ENCODE measurements at places on chromosomes 7 and 10. TPM values are rescaled to one million over a fixed set of nuclear protein-coding genes. Genes with fewer than 3 reads are reported as not detected.

- no peaks in the 10 kb centered on the region for H3K27me3 ChIP-seq
- no peaks in the 10 kb centered on the region for H3K4me1 ChIP-seq
- no peak overlapping the region for H3K27ac ChIP-seq
- DNase-seq, result no peak
- H3K4me3 ChIP-seq, result no peak overlapping the region
- peaks cover 3% of the 10 kb centered on the region for H3K36me3 ChIP-seq
Measured at GRCh38 chr10:31697271-31698180, 231.1 kb downstream of the ARHGAP12 start.

DNA sequence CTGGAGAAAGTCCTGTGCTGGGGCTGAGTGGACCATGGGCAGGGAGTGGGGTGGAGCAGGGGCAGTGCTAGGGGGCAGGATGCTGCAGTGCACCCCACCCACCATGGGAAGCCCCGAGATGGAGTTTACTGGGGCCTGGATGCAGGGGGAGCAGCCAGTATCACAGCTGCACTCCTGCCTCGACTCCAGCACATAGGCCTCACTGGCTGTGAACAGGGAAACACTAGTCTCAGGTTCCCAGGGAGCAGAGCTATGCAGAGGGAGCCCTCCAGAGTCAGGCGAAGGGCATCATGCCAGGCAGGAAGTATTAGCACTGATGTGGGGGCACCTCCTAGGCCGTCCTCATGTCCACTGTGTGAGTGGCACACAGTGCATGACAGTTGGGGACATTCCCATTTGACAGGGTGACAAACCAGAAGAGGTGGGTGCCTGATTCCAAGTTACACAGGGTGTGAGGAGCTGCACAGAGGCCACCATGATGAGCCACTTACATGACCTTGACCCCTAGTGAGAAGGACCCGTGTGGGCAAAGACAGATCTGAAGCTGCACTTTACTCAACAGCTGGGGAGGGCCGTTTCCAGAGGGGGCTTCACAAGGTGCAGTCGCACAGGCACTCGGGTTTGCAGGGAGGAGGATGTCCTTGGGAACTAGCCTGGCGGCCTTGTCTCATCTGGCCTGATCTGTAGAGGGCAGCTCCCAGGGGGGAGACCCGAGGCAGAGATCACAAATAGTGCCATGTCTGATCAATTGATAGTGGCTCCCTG, 69.9 kb upstream of the LRRC4 start:
- peak overlapping the region; percentile 47 for H3K27ac ChIP-seq
- H3K27me3 ChIP-seq, result no peaks in the 10 kb centered on the region
- peaks cover 39% of the 10 kb centered on the region for H3K4me1 ChIP-seq
- no peak for DNase-seq
- H3K4me3 ChIP-seq, result no peak overlapping the region

DNA sequence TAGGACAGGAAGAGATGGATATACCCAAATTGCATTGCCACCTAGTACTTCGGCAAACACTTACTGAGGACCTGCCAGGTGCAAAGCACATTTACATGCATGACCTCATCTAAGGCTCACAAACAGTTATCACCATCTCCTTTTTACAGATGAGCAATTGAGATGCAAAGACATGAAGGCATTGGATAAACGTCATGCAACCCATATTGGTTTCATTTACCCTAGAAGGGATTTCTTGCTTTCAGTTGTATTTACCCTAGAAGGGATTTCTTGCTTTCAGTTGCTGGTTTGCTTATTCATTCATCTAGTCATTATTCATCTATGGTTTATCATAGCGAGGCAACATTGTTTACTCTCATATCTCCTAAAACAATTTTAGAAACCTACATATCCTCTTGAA, 52.2 kb downstream of the STEAP1B start:
- H3K4me1 ChIP-seq, result peaks cover 14% of the 10 kb centered on the region
- H3K27me3 ChIP-seq, result peaks cover 30% of the 10 kb centered on the region
- no peak overlapping the region for H3K4me3 ChIP-seq
- no peaks in the 10 kb centered on the region for H3K36me3 ChIP-seq

GRCh38 chr10:32927750-32928149, 30.3 kb downstream of the ITGB1 start:
- no peak for DNase-seq
- H3K27ac ChIP-seq, result no peak overlapping the region
- peaks cover 34% of the 10 kb centered on the region for H3K36me3 ChIP-seq
- H3K4me1 ChIP-seq, result peaks cover 15% of the 10 kb centered on the region
- H3K27me3 ChIP-seq, result no peaks in the 10 kb centered on the region

Gene SFRP4
- total RNA-seq, result not detected

GRCh38 chr7:151700586-151701165, 176.2 kb downstream of the PRKAG2 start:
- H3K4me1 ChIP-seq, result peaks cover 2% of the 10 kb centered on the region
- H3K4me3 ChIP-seq, result no peak overlapping the region
- H3K27me3 ChIP-seq, result no peaks in the 10 kb centered on the region
- DNase-seq, result no peak

Gene LBX1
- total RNA-seq, result not detected

DNA sequence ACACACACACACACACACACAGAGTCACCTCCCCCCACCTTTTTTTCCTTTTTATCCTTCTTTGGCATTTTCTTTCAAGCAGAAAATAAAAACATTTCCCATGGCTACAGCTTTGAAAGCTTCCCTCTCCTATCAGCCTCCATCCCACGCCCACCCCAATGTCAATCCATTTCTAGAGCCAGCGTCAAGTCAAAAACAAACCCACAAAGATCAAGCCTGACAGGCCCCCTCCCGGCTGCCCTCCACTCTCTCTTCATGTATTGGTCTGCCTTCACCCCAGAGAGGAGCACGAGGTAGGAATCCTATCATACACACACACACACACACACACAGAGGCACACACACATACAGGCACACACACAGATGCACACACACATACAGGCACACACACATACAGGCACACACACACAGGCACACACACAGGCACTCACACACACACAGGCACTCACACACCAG, 8.0 kb upstream of the TNRC18 start:
- H3K4me1 ChIP-seq, result peaks cover 21% of the 10 kb centered on the region
- no peak overlapping the region for H3K4me3 ChIP-seq

DNA sequence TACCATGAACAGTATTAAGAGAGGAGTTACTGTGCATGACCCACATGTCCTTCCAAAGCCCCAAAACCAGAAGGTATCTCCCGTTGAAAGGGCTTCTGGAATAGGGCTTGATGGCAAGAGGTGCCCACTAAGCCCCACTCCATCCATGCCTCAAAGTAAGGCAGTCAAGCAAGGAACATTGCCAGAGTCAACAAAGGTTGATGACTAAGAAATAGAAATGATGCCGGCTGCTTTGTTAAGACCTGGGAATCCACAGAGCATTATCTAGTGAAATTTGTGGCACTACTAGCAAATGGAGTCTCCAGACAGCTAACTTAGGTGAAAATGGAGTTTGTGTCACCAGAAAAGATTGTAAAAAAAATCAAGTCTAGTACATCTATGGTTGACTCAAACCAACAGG, 6.2 kb downstream of the SFR1 start:
- peaks cover 11% of the 10 kb centered on the region for H3K27me3 ChIP-seq
- DNase-seq, result no peak
- no peak overlapping the region for H3K4me3 ChIP-seq

Gene OR2F2
- not detected for total RNA-seq

Gene TBX20
- total RNA-seq, result not detected

GRCh38 chr10:72605122-72605521, 20.8 kb downstream of the MICU1 start:
- H3K4me3 ChIP-seq, result no peak overlapping the region
- no peaks in the 10 kb centered on the region for H3K4me1 ChIP-seq
- H3K36me3 ChIP-seq, result peaks cover 2% of the 10 kb centered on the region
- DNase-seq, result no peak
- H3K27ac ChIP-seq, result no peak overlapping the region
- no peaks in the 10 kb centered on the region for H3K27me3 ChIP-seq

DNA sequence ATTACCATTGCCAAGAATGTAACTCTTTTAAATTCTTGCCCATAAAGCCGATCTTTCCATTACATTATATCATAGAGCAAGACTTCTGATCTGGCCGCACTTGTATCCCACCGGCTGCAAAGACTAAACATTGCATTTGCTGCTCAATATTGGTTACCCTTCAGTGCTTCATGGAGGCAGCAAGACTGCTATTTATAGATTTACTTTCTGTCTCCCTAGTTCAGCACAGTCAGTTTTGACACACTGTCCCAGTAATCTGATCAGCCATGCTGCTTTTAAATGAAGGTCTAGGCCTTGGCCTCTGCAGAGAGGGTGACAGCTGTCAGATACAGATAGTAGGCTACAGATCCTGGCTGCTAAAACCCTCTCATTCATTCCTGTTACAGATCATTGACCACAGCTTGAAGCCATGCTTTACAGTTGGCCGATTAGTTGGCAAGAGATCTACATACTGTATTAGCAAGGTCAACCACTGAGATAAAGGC, 562.6 kb upstream of the GALNT17 start:
- no peak overlapping the region for H3K4me3 ChIP-seq
- no peak for DNase-seq
- H3K36me3 ChIP-seq, result no peaks in the 10 kb centered on the region

DNA sequence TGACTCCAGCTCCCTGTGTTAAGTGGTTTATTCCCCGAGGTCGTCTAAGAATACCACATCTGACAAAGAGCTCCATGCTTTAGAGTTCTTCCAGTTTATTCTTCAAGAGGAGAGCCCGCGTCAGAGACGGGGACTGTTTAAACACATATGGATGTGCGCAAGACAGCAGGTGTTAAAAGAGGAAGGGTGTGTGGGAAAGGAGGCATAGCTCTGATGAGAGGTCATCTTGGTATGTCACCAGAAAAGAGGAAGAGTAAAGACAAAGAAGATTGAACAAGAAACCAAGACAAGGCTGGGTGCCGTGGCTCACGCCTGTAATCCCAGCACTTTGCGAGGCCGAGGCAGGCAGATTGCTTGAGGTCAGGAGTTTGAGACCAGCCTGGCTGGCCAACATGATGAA, 258.7 kb downstream of the CCDC3 start:
- no peak overlapping the region for H3K27ac ChIP-seq
- H3K27me3 ChIP-seq, result no peaks in the 10 kb centered on the region
- DNase-seq, result no peak
- H3K36me3 ChIP-seq, result no peaks in the 10 kb centered on the region
- no peak overlapping the region for H3K4me3 ChIP-seq
- H3K4me1 ChIP-seq, result no peaks in the 10 kb centered on the region

DNA sequence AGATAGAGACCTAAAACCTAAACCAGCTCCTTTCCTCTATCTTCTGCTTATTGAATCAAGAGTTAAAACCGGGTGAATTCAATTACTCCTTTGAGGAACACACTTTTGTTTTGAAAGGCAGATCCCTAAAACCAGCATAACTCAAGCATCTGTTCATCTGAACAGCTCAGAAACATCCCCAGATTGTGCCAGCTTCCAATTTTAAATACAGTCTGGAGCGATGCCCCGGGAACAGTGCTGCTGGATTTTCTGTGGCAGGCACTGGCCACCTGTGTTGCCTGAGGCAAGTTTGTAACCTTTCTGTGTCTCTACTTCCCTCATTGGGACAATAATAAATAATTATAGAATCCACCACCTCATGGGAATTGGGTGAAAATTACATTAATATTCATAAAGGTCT, 281.4 kb upstream of the NFE2L3 start:
- H3K4me3 ChIP-seq, result no peak overlapping the region
- H3K27ac ChIP-seq, result no peak overlapping the region
- H3K36me3 ChIP-seq, result no peaks in the 10 kb centered on the region
- no peaks in the 10 kb centered on the region for H3K4me1 ChIP-seq
- no peak for DNase-seq

DNA sequence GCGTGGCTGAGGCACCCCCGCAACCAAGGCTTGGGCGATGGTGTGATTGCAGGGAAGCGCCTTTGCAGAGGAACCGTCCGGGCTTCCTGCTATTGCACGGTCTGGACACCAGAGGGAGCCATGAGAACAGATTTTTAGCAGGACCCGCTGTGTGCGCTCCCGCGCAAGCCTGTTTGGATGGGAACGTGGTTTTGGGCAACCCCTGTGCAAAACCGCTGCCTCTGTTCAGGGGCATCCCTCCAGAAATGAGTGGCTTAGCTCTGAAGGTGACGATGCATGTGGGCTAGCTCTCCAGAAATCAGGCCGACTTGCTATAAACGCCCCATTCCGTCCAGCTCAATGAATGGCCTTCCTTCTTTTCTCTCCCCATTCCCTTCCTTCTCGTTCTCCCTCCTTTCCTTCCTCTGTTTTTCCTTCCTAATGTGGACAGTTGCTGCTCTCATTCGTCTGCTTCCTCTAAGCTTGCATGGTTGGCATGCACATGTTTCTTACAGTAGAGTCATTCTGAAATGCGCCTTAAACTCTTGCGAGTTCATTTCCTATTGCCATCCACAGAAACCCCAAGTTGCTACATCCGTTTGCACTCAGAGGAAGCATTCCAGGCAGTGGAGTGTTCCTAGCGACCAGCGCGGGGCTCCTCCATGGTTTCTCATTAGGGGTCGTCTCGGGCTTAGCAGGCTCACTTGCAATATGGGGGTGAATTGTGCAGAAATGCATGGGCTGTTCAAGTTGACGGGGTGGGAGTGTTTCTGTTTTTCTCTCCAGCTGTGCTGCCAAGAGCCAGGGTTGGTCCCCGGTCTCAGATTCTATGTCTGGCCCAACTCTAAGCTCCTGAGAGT, 302.5 kb upstream of the GALNT17 start:
- peaks cover 6% of the 10 kb centered on the region for H3K27me3 ChIP-seq
- no peaks in the 10 kb centered on the region for H3K36me3 ChIP-seq
- peak; percentile 68 for DNase-seq
- H3K27ac ChIP-seq, result no peak overlapping the region

Gene KCNK18
- not detected for total RNA-seq

Gene NCF1
- 3.1 TPM for total RNA-seq

Gene BZW2
- total RNA-seq, result 62.3 TPM

DNA sequence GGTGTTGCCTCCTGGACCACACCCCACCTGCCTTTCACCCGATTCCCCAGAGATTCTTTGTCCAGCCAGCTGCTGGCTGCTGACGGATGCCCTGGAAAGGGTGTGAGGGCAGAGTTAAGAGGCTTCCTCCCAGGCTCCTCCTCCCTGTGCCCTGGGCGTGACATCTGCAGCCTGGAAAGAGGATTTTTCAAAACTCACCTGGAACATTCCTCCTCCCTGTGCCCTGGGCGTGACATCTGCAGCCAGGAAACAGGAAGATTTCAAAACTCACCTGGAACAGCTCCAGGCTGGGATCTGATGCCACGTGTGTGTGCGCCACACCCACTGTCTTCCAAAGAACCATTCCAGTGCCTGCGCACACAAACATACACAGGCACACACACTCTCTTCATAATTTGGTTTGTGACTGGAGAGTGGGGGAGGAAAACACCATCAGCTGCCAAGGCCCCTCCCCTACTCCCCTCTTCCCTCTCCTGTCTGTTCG, 5.2 kb downstream of the MARVELD1 start:
- no peaks in the 10 kb centered on the region for H3K36me3 ChIP-seq
- H3K27me3 ChIP-seq, result peaks cover 14% of the 10 kb centered on the region
- H3K4me1 ChIP-seq, result peaks cover 15% of the 10 kb centered on the region
- H3K4me3 ChIP-seq, result no peak overlapping the region
- no peak for DNase-seq
- H3K27ac ChIP-seq, result no peak overlapping the region

DNA sequence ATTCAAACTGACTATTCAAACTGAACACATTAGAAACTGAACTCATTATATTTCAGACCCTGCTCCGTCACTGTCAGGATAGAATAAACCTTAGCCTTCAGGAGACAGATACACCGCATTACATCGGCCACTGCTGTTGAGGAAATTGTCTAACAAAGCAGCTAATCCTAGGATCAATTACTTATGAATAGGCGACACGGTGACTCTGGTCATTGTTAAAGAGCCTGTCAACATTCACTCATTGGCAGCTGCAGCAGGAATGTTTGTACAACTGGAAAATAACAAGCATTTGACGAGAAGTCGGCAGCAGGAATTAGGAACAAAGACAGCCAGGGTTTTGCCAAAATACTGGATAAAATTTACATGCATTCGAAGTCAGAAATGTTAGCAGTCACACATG, 112.0 kb upstream of the MKX start:
- H3K4me1 ChIP-seq, result no peaks in the 10 kb centered on the region
- DNase-seq, result no peak
- no peak overlapping the region for H3K27ac ChIP-seq
- no peak overlapping the region for H3K4me3 ChIP-seq

Gene BTBD16
- not detected for total RNA-seq
